ENCODE measurements at places on chromosomes 5 and 9.

GRCh38 chr5:79840084-79840990 lies 150.7 kb downstream of the CMYA5 start:
- DNase-seq, result no peak

DNA sequence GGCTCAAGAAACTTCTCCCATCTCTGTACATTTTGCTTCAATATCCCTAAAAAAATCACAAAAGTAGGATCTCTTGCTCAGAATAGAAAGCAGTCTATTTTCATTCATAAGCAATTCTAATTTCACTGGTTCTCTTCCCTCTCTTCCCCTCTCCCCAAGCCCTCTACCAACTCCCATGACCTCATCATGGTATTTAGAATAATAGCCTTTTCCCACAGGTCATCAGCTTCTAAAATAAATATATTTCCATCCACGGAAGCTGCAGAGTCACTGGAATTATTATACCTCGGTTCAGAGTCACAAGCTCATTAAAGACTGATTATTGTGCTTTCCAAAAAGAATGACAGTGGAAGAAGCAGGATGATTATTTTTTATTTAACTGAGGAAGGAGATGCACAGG lies 84.2 kb upstream of the ADRA1B start:
- DNase-seq, result no peak

DNA sequence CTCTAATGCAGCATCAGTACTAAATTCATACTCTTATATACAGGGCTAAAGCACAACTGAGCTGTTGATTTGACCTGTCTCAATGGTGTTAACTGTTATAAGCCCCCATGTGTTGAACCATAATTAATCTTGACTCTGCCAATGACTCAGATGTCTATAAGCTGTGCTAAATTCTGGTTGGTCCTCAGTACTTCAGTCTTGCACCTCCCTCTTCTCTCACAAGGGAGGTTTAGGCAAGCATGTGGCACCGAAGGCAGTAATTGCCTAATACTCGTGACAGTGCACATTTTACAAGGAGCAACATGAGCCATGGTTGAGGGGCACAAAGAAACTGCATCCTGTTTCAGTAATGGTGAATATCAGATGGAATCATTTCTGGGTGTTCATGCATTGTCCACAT lies 255.9 kb downstream of the TRPM3 start:
- DNase-seq, result no peak

GRCh38 chr9:36207016-36207415 lies 16.3 kb downstream of the CLTA start:
- no peak for DNase-seq

DNA sequence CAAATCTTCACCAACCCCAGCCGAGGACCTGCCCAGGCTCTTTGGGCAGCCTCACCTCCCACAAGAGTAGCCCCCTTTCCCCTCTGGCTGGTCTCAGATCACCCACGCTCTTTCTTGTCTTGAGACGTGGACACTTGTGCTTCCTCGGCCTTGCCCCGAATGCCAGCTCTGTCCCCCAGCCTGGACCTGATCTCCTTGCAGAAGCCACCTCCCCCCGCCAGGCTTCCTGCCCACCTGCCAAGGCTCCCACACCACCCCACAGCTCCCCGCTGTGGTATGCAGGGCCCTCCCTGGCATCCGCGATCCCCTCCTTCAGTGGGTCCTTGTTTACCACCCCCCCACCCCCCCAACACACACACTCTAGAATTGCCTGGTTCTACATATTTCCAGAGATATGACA lies 133.7 kb downstream of the ROR2 start:
- DNase-seq, result no peak

DNA sequence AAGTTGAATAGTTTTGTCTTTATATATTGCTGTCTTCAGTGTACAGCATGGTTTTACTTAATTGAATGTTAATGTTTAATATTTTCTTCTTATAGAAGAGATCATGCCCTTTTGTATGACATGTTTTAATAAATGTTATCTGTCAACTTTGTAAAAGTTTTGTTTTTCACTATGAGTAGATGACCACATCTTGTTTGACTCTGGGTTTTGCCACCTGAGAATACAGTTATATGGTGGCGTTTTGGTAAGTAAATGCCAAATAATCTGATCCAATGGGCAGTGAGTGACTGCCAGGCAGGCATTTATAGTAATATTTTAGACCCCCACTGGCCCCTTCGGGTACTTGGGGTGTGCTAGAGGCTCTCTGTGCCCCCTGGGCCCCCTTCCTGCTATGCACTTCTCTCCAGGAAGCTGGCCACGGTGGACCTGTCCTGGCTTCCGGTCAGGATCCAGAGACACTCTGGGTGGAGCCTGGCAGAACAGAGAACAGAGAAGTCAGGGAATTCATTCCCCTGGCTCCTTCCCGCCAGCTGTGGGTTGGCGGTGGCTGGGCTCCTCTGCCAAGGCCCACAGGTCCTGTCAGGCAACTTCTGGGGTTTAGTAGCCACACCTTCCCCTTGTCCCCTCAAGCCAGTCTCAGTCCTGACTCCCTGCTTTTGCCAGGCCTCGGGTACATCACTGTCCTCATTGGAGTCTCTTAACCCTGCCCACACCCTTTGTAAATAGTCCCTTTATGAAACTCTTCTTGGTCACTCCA lies 22.2 kb upstream of the ZBTB34 start:
- no peak for DNase-seq

DNA sequence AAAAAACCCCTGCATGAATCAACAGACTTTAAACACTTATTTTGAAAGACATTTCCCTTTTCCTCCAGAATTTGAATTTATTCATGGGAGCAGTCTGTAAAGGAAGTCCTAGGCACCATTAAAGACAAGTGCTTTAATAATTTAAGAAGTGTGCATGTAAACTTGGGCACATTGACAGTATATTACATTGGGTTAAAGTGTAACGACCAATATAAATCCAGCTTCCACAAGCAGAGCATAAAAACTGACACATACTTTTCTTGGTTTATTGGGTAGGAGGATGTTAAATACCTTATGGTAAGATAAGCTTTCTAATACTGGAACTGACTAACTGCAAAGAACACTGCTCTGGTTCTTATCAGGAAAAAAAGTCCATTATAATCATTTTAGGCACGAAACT lies 1.2 kb upstream of the ENTREP1 start:
- no peak for DNase-seq

GRCh38 chr9:21481470-21482056 lies 550 bp downstream of the IFNE start:
- peak; percentile 68 for DNase-seq

GRCh38 chr5:42057254-42057690 lies 132.2 kb downstream of the FBXO4 start:
- no peak for DNase-seq

DNA sequence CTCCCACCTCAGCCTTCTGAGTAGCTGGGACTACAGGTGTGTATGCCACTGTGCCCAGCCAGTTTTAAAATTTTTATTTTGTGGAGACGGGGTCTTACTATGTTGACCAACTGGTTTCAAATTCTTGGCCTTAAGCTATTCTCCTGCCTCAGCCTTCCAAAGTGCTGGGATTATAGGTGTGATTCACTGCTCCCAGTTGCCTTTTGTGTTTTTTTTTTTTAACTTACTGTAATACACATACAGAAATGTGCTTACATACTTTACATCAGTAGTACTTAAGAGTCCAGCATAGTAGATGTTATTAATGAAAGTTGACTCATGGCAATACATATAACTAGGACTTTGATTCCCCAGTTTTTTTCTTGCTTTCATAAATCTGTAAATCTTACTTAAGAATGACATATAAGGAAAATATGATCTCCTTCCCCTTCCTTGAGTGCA lies 4.7 kb downstream of the MAN2A1 start:
- DNase-seq, result no peak

DNA sequence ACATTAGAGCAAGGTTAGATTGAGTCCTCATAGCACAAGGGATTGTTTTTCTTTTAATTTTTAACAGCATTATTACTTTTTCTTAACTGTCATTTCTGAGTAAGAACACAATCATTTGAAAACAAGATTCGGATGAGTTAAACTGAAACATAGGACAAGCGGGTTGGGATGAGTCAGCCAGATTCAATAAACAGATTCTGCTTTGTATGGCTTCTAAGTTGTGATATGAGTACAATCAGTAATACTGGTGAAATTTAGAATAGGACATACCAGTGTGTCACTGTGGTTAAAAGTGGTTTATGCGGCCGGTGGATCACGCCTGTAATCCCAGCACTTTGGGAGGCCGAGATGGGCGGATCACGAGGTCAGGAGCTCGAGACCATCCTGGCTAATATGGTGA lies 364.3 kb upstream of the CDH10 start:
- DNase-seq, result no peak

- DNase-seq, result no peak
Observed at GRCh38 chr9:18459962-18460584, 13.9 kb upstream of the ADAMTSL1 start.

GRCh38 chr5:122691931-122692330 lies 82.9 kb upstream of the SNX2 start:
- DNase-seq, result no peak

DNA sequence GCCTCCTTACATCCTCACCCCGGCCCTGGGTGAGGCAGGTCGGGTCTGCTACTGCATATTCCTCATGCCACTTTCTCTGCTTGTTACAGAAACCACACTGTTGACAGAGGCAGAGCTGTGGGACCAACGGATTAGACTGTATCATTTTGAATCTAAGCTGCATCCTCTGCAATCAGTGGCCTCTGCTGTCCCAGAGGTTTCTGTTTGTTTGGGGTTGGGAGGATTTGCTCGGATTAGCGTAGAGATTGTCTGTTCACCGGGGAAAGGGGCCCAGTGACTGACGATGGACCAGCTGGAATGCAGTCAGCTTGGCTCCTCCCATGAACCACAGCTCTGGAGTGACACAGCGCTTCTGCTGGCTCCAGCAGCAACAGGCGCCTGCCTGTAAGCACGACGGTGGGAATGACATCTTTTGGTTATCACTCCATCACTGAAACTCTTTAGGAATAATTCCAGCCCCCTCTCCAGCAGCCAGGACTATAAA lies 37.3 kb upstream of the ADRA1B start:
- no peak for DNase-seq

GRCh38 chr5:42514754-42515153 lies 91.5 kb downstream of the GHR start:
- DNase-seq, result no peak

GRCh38 chr9:131379056-131379455 lies 14.8 kb upstream of the PRRC2B start:
- DNase-seq, result no peak

DNA sequence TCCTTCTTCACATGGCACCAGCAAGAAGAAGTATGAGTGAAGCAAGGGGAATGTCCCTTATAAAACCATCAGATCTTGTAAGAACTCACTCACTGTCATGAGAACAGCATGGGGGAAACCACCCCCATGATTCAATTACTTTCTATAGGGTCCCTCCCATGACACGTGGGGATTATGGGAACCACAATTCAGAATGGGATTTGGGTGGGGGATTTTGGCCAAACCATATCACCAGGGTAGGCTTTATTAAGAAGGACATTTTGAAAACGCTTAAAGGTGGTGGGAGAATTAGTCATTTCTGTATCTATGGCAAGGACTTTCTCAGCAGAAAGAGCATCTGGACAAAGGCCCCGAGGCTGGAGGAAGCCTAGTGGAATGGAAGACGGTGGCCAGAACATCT lies 100.2 kb upstream of the ADAMTS16 start:
- no peak for DNase-seq

GRCh38 chr5:112581811-112582320 lies 155.8 kb upstream of the APC start:
- no peak for DNase-seq

DNA sequence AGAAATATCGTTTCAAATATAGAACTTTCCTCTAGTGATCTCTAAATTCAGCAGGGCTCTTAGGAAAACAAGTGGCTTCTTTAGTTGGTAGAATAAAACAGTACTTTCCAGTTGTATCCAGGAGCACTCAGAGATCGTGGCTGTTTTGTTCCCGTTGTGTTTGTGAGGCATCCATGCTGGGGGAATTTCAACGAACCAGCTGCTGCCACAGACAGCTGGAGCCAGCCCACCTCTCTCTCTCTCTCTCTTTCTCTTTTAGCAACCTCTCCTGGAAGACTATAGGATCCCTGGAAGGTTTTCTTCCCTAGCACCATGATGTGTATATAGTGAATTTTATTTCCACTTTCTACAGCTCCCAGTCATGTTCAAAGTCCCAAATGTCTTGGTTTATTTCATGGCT lies 1116.0 kb upstream of the SEMA6A start:
- no peak for DNase-seq

DNA sequence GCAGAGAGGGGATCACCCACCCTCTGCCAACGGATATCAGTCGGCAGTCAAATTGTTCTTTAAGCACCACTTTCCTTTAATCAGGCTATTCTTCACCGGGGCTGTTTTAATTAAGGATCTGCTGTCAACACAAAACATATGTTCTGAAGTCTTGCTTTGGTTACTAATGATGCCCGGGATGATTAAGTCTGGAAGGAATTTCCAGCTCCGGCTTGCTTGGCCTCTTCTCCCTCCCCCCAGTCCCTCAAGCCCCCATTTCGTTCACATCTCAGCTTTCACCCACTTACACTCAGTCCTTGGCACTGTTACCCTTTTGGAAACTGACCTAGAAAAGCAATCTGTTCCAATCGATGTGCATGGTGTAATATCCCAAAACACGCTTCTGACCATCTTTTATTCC lies 74.7 kb downstream of the MSX2 start:
- no peak for DNase-seq

DNA sequence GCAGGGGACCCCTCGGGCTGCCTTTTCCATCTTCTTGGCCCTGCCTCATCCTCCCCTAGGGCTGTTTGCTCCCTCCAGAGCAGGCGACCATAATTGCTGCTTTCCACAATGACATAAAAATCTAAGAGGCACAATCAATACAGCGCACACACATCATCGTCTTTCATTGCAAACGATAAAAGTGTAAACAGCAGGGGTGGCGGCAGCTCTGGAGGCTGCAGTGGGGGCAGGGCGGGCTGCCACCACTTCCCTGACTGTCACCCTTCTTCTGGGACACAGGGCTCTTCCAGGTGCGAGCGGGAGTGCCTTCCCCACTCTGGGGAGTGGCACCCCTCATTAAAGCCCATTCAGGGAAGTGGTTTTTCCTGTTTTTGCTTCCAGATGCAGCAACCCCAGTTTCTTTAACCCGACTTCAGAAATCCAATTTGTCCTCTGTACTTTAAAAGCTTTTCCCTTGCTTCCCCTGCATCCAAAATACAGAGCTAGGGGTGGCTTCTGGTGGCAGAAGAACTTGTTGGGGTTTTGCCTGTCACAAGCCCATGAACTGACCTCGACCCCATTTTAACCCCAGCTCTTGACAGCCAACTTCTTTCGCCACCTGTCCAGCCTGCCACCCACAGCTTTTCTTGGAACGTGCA lies 45.7 kb downstream of the TSPAN17 start:
- DNase-seq, result no peak
